ENCODE measurements at places on chromosomes 12 and 14.

- DNase-seq = no peak
Observed at GRCh38 chr14:58631732-58632131, 6.0 kb upstream of the DACT1 start.

- no peak for DNase-seq
Observed at GRCh38 chr12:51373187-51373586, 18.0 kb downstream of the GALNT6 start.

DNA sequence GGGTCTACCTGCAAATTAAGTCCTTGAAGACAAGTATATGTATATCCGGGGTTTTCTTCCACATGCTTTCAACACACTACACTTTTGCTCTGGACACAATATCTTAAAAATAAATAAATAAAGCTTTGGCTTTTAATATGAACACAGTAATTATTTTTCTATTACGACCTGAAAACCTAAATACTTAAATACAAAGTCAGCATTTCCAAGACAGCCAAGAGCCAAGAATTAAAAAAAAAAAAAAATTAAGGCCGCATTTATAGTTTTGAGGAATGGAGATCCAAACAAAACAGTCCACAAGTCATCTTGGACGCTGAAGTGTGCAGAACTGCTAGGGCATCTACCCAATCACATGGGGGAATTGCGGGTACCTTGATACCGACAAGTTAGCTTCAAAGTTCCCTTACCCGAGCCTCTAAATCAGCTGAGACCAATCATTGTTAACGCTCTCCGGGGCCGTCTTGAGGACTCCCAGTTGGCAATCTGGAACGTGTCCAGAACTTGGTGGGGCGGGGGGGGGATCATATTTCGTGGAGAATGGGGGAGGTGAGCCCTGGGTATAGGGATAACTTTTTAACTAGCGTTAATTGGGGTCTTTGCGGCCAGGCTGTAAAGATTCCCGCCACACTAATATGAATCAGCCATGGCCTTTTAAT lies 731 bp upstream of the PCNX4 start:
- DNase-seq = peak; percentile 23

DNA sequence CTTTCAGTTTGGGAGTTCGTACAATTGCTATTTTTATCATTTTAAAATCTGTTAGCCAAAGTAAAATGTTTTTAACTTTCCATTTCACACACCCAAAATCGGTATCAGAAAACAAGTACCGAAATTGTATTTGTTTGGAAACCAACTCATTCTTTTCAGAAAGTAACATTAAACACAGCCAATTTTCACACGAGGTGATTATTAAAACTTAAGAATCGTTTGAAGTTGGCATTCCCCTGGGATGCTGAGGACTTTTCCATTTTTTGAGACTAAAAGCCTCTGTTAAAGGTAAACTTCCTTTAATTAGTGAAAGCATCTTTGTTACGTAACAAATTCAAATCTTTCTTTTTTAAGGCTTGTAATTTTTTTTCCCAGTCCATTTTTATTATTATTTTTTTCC lies 623.0 kb downstream of the VRK1 start:
- no peak for DNase-seq

GRCh38 chr14:46322076-46322475 lies 329.5 kb downstream of the RPL10L start:
- DNase-seq = no peak

- DNase-seq = no peak
Observed at GRCh38 chr12:1650260-1650977, 21.4 kb downstream of the WNT5B start.

GRCh38 chr12:67562513-67563287 lies 85.8 kb upstream of the DYRK2 start:
- no peak for DNase-seq

DNA sequence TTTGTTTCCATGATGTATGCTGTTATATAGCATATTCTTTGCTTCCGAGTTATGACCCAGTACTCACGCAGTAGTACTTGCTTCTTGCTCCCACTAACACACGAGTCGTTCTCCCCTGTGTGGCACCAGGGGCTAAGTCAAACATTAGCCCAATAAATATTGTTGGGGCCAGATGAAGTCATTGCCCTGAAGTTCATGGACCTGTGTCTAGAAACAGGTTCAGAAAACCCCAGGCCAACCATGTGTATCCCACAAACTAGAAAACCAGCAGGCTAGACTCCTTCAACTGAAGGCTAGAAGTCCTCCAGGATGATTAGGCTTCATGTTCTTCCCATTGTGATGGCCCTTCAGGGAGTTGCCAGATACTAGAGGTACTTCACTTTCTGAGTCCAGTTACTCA lies 198.2 kb upstream of the RBM19 start:
- no peak for DNase-seq

GRCh38 chr12:27456618-27457017 lies 10.1 kb downstream of the SMCO2 start:
- DNase-seq = no peak

- DNase-seq = peak; percentile 16
Observed at GRCh38 chr12:119060847-119061796, 79.8 kb downstream of the SRRM4 start.

- DNase-seq = no peak
Observed at GRCh38 chr14:52103416-52103815, 34.6 kb upstream of the NID2 start.

DNA sequence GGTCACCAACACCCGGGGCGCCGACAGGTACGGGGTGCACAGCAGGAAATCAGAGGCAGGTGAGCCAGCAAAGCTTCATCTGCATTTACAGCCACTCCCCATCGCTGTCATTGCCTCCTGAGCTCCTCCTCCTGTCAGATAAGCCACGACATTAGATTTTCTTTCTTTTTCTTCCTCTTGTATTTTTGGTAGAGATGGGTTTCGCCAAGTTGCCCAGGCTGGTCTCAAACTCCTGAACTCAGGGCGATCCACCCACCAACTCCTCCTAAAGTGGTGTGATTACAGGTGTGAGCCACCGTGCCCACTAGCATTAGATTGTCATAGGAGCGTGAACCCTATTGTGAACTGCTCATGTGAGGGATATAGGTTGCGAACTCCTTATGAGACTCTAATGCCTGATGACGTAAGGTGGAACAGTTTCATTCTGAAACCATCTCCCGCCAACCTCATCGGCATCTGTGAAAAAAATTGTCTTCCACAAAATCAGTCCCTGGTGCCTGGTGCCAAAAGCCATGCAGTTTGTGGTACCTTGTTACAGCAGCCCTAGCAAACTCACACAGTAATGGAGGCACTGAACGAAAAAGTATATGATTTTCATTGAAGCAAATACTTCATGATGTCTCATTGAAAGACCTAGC lies 1.5 kb downstream of the STYK1 start:
- DNase-seq = no peak

DNA sequence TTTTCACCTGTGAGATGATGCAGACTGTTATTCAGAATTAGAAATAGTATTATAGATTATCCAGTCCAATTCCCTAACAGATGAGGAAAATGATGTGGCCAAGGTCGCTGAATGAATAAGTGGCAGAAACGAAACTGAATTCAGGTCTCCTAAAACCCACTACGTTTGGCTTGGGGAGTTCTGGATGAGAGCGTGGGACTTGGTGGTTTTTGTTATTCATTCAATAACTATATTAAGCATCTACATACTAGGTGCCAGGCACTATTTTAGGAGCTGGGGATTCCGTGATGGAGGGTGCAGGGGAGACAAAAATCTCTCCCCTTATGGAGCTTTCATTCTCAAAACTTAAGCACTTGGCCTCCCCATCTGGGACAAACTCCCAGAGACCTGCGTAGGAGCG lies 813 bp upstream of the CCDC184 start:
- DNase-seq = no peak

DNA sequence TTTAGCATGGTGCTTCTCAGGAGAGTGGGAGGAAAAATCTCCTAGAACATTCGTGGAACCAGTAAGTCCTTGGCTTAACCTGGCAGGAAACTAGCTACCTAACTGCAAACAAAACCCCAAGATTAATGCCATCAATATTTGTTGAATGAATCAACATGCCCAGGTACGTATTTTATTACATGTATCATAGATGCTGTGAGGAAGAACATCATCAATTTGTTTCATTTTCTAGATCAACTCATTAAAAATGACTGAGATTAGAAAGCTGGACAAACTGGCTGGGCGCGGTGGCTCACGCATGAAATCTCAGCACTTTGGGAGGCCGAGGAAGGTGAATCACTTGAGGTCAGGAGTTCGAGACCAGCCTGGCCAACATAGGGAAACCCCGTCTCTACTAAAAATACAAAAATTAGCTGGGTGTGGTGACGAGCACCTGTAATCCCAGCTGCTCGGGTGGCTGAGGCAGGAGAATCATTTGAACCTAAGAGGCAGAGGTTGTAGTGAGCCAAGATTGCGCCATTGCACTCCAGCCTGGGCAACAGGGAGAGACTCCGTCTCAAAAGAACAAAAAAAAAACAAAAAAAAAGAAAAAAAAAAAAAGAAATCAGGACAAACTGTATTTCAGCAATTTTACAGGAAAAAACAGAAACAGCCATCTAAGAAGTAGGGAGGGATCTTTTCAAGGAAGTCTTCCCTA lies 88.7 kb downstream of the NTN4 start:
- no peak for DNase-seq

DNA sequence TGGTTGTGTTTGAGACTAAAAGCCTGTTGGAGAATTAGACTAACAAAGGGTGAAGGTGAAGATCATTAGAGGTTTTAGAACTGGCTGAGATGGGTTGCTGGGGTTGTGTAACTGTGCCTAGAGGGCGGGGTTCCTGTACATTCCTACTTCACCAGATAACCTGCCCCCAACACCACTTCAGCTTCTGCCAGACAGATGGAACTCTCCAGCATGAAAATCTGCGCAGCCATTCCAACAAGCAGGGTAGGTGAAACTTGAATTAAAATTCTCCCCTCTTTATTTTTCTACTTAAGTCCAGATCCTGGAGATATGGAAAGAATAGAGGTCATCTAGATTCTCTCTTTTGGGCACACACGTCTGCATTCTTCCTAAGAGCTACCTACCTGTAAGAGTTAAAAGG lies 6.0 kb downstream of the FOXG1 start:
- DNase-seq = no peak

- DNase-seq = no peak
Observed at GRCh38 chr12:58420503-58420902, 479.1 kb downstream of the ATP23 start.

GRCh38 chr12:49674318-49674981 lies 32.8 kb downstream of the FMNL3 start:
- DNase-seq = no peak

- no peak for DNase-seq
Observed at GRCh38 chr14:86790408-86791364, 1202.3 kb downstream of the GALC start.

GRCh38 chr12:57836442-57837375 lies 9.8 kb downstream of the CTDSP2 start:
- no peak for DNase-seq

DNA sequence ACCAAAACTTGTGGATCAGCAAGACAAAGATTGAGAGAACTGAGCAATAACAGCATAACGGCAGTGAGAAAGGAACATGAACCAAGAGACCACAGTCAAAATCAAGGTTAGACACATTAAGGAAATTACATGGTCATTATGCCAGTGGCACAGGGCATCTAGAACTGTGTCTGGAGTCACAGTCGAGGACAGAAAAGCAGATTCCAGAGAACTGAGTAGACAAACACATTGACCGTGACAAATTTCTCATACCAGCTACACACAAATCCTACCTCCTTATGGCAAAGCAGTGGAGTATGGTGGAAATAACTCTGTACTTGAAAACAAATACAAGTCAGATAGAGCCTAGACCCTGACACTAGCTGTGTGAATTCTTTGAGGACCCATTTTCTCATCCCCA lies 367.3 kb downstream of the DUSP6 start:
- DNase-seq = no peak

GRCh38 chr12:11555743-11556625 lies 93.5 kb upstream of the ETV6 start:
- no peak for DNase-seq

GRCh38 chr12:7923241-7924236 lies 12.4 kb downstream of the SLC2A3 start:
- DNase-seq = no peak

DNA sequence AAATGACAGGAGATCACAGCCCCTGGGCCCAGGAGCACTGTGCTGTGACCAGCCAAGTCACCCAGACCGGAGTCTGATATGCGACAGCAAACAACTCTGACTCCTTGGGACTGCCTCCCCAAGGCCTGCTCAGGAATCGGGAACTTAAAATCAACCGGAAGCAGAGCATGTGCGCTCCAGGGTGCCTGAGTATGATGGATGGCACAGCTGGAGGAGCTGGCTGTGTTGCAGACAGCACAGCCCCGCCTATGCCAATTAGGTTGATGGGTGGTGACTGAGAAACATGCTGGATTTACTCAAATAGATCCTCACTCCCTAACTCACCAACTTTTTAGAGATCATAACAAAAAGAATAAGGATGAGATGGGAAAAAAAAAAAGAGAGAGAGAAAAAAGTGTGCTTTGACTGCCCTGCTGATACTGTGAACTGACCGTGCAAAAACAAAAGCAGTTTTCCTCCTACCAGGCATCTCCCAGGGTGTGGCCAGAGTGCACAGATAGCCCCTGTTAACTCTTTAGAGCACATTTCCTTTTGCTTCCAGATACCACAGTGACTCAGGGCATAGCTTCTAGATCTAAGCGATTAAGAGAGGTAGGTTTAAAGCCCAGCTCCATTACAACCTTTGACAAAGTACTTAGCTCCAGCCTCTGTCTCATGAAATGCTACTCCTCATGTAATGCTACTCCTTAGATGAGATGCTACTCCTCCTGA lies 27.4 kb upstream of the STON2 start:
- peak; percentile 36 for DNase-seq

DNA sequence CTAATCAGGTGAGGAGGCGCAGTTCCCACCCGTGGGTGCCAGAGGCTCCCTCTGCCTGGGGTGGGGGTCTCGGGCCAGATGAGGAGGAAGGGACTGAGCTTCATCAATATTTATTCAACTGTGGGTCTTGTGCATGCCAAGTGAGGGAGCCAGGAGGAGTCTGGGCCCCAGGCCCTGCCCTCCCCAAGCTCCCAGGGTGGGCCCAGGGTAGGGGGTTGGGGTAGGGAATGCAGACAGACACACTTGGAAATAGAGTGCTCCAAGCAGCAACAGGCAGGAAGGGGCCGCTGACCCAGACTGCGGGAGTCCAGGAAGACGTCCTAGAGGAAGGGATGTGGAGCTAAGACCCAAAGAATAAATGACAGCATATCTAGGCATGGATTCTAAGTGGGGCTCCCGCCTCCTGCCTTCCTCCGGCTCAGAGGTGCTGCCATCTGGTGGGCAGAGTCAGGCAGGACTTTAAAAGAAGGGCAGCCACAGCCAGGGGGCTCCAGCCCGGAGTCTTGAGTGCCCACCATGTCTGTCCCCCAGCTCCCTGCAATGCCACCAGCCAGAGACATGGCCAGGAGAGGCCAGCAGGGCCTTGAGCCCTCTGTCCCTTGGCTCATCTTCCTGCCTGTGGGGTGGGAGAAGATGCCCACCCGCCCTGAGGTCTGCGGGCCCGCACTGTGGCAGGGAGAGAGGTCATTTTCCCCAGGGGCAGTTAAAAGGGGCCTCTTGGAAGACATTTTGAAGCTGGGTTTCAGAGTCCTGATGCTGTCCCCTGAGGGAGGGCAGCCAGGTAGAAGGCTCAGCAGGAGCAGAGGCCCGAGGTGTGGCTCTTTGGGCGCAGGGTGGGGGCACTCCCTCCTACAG lies 70.1 kb downstream of the PHETA1 start:
- DNase-seq = peak; percentile 18

GRCh38 chr12:93148412-93148811 lies 219.3 kb upstream of the EEA1 start:
- no peak for DNase-seq

Measured in HL-60 (cell line).